Suppressor macrophage treated with lipopolysaccharide for 1 hour (primary cell): ENCODE measurements at places on chromosomes 11 and 22.

DNA sequence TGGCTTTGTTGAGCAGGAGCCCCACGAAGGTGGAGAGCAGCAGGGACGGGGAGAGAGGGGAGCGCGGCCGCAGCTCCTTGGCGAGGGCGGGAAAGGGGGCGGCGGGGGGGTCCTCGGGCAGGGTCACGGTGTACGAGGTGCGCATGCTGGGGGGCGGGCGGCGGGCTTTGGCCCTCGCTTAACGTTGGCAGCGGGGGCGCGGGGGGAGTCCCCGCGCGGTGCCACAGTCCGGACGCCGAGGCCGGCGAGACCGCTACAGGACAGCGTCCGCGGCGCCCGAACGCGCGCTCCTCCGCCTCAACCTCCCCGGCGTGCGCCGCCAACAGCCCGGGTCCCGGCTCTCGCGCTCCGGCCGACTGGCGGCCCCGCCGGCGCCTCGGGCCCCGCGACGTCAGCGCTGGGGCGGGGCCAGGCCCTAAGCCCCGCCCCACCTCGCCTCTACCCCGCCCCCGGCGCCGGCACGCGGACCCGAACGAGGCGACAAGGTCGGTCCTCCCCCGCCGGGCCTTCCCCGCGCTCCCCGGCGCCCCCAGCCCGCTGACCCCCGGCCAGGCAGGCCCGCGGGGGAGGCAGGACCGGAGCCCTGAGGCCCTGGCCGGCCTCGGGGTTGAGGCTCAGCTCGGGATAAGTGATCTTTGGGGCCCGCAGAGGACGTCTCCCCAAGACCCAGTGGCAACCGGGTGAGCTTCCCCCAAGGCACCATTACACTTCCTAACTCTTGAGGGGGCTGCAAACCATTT, 17.5 kb downstream of the USP2 start:
- DNase-seq, result peak; percentile 93

- DNase-seq, result no peak
These were observed 46.3 kb upstream of the PSMA1 start for GRCh38 chr11:14566331-14567063.

DNA sequence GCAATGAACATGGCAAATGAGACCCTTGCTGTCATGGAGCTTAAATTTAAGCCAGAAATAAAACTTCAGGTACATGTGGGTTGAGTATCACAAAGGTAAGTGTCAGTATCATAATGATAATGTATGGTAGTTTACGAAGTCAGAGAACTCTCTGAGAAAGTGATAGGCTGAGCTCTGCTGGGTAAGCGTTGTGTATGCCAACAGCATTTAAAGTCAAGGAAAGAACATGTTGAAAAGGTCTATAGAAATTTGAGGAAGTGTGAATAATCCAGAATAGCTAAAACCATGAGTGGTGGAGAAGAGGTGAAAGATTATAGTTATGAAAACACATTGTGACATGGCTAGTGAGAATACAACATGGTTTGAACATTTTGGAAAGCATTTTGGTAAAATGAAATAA, 17.4 kb upstream of the CTSC start:
- DNase-seq, result peak; percentile 53

DNA sequence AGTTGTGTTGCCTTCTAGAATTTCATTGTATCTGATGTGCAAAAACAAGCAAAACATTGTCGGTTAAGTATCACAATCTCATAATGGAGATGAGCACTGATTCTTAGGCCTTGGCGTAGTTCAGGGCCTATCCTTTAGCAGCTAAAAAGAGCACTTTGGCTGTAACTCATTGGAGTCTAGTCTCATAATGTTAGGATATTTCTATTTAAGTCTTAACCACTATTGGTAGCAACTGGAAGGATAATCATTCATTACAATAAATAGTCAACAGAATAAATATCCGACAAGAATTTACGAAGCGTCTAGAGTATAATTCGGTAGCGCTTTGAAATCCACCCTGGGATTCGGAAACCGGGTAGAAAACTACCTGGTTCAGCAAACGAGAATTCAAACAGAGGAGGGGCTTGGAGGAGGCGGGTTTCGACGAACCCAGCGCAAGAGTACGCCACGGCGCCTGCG, 461 bp upstream of the EED start:
- DNase-seq, result peak; percentile 94

- DNase-seq, result no peak
These were observed 37.6 kb upstream of the BIRC3 start for GRCh38 chr11:102279641-102280170.

- DNase-seq, result peak; percentile 77
These were observed 75.8 kb downstream of the GGTLC2 start for GRCh38 chr22:22720201-22720723.

DNA sequence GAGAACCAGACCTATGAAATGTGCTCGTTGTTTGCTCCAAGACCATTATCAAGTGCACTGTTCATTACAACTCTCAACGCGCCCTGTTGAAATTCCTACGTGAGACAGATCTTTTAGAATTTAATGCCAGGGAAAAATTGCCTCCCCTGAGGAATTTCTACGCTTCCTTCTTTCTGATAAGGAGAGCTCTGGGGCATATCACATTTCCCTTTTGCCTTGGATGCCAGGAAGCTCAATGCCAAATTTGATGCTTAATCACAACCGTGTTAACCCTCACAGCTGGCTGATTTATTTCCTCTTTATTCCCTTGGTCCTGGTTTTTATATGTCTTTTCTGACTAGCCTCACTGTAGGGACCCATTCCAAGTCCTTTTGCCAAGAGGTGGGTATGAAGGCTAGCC, 109.4 kb downstream of the MICAL2 start:
- no peak for DNase-seq

GRCh38 chr11:96188243-96189006, 154.6 kb downstream of the MAML2 start:
- DNase-seq, result peak; percentile 95

- DNase-seq, result no peak
These were observed 133.7 kb upstream of the FIBIN start for GRCh38 chr11:26860091-26860780.

- DNase-seq, result no peak
These were observed 72.1 kb upstream of the KCNQ1OT1 start for GRCh38 chr11:2771758-2772466.

- no peak for DNase-seq
These were observed 202.3 kb upstream of the SYN3 start for GRCh38 chr22:33260498-33260897.

- DNase-seq, result peak; percentile 81
These were observed 27.7 kb upstream of the PARVB start for GRCh38 chr22:43996170-43996980.

- no peak for DNase-seq
These were observed 11.3 kb upstream of the ADORA2A start for GRCh38 chr22:24416095-24416494.

GRCh38 chr11:77647654-77648305, 10.2 kb upstream of the CLNS1A start:
- DNase-seq, result no peak

DNA sequence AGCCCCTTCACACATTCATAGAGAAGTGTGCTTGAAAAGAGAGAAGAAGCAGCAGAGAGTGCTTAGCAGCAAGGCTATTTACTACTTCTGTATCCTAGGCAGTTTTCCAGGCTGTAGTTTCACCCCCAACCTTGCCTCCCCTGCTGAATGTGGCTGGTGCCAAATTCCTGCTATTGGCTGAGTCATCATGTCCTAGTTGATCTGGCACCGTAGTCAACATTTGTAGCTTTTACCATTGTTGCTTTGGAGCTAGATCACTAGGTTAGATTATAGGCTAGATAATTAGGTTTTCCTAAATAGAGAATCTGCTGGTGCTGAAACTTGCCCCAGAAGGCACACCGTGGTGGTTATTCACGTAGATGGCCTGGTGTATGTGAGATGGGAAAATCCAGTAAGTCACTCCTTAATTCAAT, 32.7 kb downstream of the ARHGAP42 start:
- no peak for DNase-seq

DNA sequence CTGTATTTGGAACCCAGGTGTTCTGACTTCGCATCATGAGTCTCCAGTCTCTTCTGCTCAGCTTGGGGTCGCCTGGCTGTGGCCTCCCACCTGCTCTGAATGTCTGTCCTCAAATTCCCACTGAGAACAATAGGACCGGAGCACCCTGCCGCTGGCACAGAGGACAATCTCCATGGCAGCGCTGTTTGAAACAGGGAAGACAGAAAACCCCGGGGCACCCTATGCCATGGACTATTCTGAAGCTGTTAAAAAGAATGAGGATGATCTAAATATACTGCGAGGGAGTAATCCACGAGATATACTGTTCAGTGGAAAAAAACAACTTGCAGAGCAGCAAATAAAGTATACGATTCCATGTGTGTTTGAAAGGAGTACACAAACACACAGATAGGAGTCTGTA, 415.6 kb upstream of the NARS2 start:
- no peak for DNase-seq

GRCh38 chr11:11408436-11409221, 55.6 kb upstream of the CSNK2A3 start:
- no peak for DNase-seq

- peak; percentile 43 for DNase-seq
These were observed 22.9 kb downstream of the STX3 start for GRCh38 chr11:59778122-59778521.

DNA sequence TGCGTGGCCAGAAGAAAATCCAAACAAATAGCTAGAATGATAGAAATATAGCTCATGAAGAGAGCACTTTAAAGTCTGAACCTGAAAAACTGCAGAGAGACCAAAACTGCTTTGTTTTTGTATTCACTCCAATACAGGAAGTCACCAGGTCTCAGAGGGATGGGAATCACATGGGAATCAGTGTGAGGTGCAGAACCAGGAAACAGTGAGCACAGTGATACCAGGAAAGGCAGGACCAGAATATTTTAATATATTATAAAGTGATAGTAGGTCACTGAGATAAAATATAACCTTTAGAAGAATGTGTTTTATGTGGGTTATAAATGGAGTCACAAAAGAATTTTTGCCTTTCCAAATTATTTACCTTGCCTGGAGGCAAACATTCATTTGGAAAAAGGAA, 277.3 kb downstream of the CASP12 start:
- DNase-seq, result no peak

DNA sequence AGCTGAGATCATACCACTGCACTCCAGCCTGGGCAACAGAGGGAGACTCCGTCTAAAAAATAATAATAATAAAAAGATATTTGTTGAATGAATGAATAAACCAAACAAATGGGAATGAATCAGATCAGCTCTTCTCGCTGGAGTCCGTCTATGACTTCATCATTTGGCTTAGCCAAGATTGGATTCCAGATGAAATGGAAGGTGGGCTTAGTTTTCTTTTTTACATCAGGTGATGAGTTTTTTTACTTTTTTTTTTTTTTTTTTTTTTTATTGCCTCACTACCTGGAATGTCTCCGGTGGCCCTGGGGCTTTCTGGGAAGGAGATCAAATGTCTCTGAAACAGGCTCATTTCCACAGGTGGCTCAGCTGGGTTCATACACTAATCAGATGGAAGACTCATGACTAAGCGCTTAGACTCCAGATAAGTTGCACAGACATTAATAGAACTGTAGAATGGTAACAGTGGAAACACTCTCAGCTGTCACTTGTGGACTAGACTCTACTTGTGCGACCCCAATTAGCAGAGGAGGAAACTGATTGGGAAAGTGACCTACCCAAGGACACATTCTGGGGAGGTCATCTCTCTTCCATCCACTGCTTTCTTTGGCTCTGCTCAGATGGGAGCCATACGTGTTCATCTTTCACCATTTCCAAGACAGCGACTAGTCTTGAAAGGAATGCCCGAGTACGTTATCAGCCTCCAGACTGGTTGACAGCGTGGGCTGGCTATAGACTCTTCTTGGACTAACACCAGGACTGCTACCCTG, 20.5 kb upstream of the RBFOX2 start:
- DNase-seq, result no peak
